Tibial nerve (tissue), 4 donors: ENCODE measurements at places on chromosomes 1 and 21.

DNA sequence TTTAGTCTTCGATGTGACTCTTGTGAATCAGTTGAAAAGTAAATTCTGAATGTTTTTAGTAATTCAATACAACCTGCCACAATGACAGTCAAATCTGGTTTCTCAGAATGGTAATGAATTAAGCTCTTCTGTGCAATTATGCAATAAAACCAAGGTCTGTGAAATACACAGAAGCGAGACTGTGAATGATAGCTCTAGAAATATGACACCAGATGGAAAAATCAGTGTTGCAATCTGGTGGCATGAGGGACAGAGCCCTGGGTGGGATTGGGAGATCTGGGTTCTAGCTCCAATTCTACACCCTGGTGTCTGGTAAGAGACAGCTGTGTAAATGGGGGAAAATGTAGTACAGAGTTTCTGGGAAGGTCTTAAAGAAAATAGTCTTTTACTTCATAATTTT lies 586.4 kb upstream of the ZRANB2 start:
- H3K4me1 ChIP-seq = peaks cover 17% of the 10 kb centered on the region
- H3K27me3 ChIP-seq = no peaks in the 10 kb centered on the region
- no peak overlapping the region for H3K27ac ChIP-seq
- no peaks in the 10 kb centered on the region for H3K36me3 ChIP-seq
- DNase-seq = no peak
- H3K4me3 ChIP-seq = no peak overlapping the region

- no peak within 1 kb of the TSS for H3K4me3 ChIP-seq
- no peaks in the 10 kb centered on the region for H3K4me1 ChIP-seq
- no peaks in the 10 kb centered on the region for H3K27me3 ChIP-seq
- no peaks in the 10 kb centered on the region for H3K36me3 ChIP-seq
- H3K27ac ChIP-seq = no peak within 1 kb of the TSS
Observed at GRCh38 chr1:186461014-186461413, at the start of gene PDC. Gene PDC (minus strand): TSS chr1:186461114. CDS start chr1:186449459, 11,655 bp downstream.

- peak overlapping the region; percentile 68 for H3K4me3 ChIP-seq
- no peak for DNase-seq
- peaks cover 13% of the 10 kb centered on the region for H3K4me1 ChIP-seq
- peak overlapping the region; percentile 46 for H3K27ac ChIP-seq
Observed at GRCh38 chr1:24416666-24417391, 1.2 kb downstream of the NIPAL3 start.

DNA sequence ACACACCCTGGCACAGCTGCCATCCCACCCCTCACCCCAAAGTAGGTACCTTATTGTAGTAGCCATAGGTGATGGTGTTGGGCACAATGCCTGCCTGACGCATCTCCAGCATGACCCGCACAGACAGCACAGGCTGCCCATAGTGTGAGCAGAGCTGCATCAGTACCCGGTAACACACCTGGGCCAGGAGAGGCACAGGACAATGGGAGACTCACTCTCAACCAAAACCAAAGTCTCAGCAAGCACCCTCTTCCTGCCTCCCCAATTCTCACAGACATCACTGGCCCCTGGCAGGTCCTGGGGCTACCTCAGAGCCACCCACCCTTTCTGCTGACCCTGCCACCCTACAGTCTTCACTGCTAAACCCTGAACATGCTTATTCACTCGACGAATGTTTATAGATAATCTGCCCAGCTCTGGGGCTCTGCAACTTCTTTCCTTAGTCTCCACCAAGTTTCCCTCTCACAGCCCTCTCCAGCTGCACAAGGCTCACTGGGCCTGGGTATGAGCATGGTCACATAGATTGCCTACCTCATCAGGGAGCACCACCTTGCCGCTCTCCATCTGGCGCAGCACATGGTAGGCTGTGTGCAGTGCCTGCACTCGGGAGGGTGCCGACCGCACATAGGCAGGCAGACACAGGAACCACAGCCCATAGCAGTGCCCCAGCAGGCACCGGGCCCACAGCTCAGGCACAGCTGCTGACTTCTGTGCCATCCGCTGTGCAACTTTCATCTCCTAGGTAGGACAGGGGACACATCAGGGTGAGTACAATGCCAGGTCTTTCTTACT lies 10.3 kb downstream of the DENND4B start:
- no peak overlapping the region for H3K4me3 ChIP-seq
- H3K36me3 ChIP-seq = peaks cover 10% of the 10 kb centered on the region
- H3K27me3 ChIP-seq = no peaks in the 10 kb centered on the region
- H3K4me1 ChIP-seq = no peaks in the 10 kb centered on the region

DNA sequence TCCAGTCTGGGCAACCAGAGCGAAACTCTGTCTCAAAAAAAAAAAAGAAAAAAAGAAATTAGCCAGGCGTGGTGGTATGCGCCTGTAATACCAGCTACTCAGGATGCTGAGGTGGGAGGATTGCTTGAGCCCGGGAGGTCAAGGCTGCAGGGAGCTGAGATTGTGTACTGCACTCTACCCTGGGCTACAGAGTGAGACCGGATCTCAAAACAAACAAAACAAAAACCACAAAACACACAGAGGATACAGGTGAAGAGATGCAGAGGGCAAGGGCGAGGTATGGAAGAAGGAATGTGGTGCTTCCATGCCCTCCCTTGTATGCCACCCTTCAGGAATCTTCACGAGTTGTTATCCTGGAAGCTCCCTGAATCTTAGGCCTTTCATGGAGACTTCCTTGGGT lies 68.5 kb downstream of the NDUFS5 start:
- H3K4me1 ChIP-seq = no peaks in the 10 kb centered on the region
- H3K27me3 ChIP-seq = no peaks in the 10 kb centered on the region
- DNase-seq = no peak
- H3K27ac ChIP-seq = no peak overlapping the region
- H3K4me3 ChIP-seq = no peak overlapping the region

DNA sequence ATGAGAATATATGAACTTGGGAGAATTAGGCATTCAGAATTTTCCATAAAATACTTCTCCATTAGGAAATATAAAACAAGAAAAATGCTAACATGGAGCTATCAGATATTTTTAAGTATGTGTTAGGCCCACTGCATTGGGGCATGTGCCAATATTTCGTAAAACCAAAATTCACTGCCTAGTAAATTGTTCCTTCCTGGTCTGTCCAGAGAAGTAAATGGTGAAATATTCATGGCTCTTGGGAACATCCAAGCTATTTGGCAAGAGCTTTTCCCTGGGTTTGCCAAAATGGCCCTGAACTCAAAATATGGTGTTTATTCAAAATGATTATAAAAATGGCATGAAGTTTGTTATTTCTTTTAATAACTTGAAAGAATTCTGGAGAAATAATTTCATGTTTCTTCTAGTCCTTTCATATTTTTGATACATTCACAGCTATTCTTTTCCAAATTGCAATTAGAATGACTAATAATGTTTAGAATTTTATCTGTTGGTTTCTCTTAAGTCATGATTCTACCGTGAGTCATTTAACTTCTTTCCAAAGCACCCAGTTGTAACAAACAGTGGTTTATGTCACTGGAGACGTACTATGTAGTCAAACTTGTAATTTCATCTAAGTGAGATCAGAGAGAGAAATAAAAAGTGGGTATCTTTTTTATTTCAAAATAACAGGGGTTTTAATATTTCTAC lies 25.7 kb upstream of the SLC19A2 start:
- H3K36me3 ChIP-seq = no peaks in the 10 kb centered on the region
- no peak for DNase-seq
- peak overlapping the region; percentile 40 for H3K27ac ChIP-seq
- no peaks in the 10 kb centered on the region for H3K4me1 ChIP-seq
- H3K27me3 ChIP-seq = no peaks in the 10 kb centered on the region

DNA sequence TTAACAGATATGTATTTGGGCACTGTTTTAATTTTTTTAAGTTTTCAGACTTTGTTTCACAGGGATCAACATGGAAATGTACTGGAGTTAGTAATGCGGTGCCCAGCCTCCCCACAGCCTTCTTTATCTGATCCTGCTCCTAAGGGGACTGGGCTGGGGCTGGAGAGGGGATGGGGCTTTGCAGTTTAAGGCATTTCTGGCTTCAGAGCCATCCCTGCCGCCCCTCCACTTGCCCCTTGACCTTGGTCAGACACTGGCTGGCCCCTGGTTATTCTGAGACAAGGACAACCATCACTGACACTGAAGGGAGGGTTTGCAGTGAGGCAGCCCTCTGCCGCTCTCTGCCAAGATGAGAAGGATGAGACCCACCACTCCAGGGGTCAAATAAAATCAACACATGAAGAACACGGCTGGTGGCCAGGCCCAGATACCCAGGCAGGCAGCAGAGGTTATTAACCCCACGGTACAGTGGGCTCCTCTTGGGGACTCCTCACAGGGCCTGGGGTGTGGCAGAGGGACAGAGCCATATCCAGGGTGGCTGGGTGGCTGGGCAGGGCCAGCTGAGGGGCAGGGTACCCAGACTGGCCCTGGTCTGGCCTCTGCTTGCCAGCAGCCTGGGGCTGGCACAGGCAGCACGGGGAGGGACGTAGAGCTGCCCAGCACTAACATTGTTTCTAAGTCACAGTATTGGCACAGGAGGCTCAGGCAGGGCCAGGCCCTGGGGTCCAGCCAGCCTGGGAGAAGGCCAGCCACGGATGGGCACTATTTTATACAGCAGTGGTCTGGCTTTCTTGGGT lies 7.2 kb upstream of the UBE2U start:
- peaks cover 12% of the 10 kb centered on the region for H3K4me1 ChIP-seq
- no peak overlapping the region for H3K4me3 ChIP-seq
- no peak for DNase-seq
- no peaks in the 10 kb centered on the region for H3K36me3 ChIP-seq

GRCh38 chr1:3727042-3727824 lies 25.0 kb upstream of the CCDC27 start:
- H3K27me3 ChIP-seq = no peaks in the 10 kb centered on the region
- H3K27ac ChIP-seq = no peak overlapping the region
- no peak overlapping the region for H3K4me3 ChIP-seq
- no peak for DNase-seq

DNA sequence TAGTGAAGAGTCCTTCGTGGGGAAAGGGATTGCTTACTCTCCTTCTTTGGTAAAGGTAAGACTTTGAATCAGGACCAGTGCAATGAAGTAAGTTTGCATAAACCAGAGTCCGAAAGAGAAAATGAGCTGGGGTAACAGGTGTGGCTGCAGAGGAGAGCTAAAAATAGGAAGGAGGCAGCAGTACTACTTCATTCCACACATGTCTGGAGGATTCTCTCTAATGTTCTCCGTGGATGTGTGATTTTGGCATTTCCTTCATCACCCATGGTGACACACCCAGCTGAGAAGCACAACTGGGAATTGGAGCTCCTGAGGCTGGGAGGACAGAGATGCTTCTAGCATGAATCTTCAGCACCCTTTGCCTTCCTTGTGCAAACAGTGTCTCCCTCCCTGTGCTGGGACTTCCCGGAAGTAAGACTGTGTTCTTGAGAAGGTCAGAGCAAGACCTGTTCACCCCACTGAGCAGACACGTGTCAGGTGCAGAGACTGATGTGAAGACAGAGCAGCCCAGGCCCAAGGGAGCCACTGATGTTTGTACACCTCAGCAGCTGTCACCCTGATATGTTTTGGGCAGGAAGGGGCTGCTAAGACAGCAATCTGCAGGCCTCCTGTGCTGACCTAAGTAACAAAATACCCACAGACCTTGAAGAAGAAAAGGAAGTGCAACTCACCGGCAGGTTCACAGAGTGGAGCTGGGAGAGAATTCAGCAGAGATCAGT lies 13.3 kb downstream of the FCRL1 start:
- no peak overlapping the region for H3K4me3 ChIP-seq
- H3K36me3 ChIP-seq = no peaks in the 10 kb centered on the region
- no peak overlapping the region for H3K27ac ChIP-seq
- no peak for DNase-seq
- H3K4me1 ChIP-seq = no peaks in the 10 kb centered on the region
- no peaks in the 10 kb centered on the region for H3K27me3 ChIP-seq

DNA sequence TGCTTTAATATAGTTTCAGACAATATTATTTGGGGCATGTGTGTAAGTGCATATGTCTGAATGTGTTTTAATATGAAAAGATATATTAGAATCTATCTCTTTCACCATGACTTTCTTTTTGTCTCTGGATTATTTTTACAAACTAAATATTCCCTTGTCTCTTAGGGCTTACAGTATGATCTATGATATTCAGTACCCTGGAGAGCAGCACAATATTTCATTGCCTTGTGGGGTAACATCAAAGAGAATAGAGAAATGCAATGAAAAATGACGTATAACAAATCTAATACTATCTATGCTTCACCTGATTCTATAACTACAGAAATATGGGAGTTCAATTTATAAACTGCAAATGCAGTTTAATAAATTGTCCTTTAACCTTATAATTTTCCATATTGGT lies 2084.5 kb downstream of the MRPL39 start:
- no peak overlapping the region for H3K4me3 ChIP-seq
- H3K4me1 ChIP-seq = no peaks in the 10 kb centered on the region
- no peaks in the 10 kb centered on the region for H3K36me3 ChIP-seq
- H3K27ac ChIP-seq = no peak overlapping the region
- no peaks in the 10 kb centered on the region for H3K27me3 ChIP-seq
- no peak for DNase-seq

- no peak overlapping the region for H3K27ac ChIP-seq
- H3K4me1 ChIP-seq = no peaks in the 10 kb centered on the region
- H3K27me3 ChIP-seq = peaks cover 65% of the 10 kb centered on the region
- no peaks in the 10 kb centered on the region for H3K36me3 ChIP-seq
- DNase-seq = no peak
- no peak overlapping the region for H3K4me3 ChIP-seq
Observed at GRCh38 chr1:217136895-217137205, 413.6 kb upstream of the ESRRG start.

GRCh38 chr1:9670085-9670484 lies 18.6 kb downstream of the PIK3CD start:
- H3K4me3 ChIP-seq = no peak overlapping the region
- no peak for DNase-seq
- no peak overlapping the region for H3K27ac ChIP-seq
- peaks cover 10% of the 10 kb centered on the region for H3K27me3 ChIP-seq

DNA sequence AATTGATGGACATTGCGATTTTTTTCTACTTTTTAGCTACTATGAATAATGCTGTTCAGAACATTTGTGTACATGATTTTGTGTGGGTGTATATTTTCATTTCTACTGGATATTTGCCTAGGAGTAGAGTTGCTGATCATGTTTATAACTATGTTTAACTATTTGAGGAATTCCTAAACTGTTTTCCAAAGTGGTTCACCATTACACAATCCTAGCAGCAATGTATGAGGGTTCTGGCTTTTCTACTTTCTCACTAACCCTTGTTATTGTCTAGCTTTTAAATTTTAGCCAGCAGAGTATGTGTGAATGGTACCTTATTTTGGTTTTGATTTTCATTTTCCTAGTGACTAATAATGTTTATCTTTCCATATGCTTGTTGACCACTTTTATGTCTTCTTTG lies 86.2 kb downstream of the ATG4C start:
- H3K27me3 ChIP-seq = no peaks in the 10 kb centered on the region
- no peaks in the 10 kb centered on the region for H3K4me1 ChIP-seq
- no peak overlapping the region for H3K27ac ChIP-seq
- H3K4me3 ChIP-seq = no peak overlapping the region
- DNase-seq = no peak

- H3K4me1 ChIP-seq = no peaks in the 10 kb centered on the region
- no peak overlapping the region for H3K4me3 ChIP-seq
- DNase-seq = no peak
- H3K27me3 ChIP-seq = no peaks in the 10 kb centered on the region
- no peak overlapping the region for H3K27ac ChIP-seq
Observed at GRCh38 chr1:151546011-151546925, 6.2 kb downstream of the TUFT1 start.
